ENCODE measurements at places on chromosomes 11 and 22. TPM values are rescaled to one million over a fixed set of nuclear protein-coding genes. Genes with fewer than 3 reads are reported as not detected.
A peak's percentile ranks its signal among the peaks of the same experiment; 100 is the strongest.

GRCh38 chr11:107606141-107606540 lies 15.2 kb downstream of the ELMOD1 start:
- peaks cover 31% of the 10 kb centered on the region for H3K27me3 ChIP-seq
- no peaks in the 10 kb centered on the region for H3K36me3 ChIP-seq
- no peak overlapping the region for H3K4me3 ChIP-seq
- H3K4me1 ChIP-seq: no peaks in the 10 kb centered on the region
- no peak overlapping the region for H3K27ac ChIP-seq

DNA sequence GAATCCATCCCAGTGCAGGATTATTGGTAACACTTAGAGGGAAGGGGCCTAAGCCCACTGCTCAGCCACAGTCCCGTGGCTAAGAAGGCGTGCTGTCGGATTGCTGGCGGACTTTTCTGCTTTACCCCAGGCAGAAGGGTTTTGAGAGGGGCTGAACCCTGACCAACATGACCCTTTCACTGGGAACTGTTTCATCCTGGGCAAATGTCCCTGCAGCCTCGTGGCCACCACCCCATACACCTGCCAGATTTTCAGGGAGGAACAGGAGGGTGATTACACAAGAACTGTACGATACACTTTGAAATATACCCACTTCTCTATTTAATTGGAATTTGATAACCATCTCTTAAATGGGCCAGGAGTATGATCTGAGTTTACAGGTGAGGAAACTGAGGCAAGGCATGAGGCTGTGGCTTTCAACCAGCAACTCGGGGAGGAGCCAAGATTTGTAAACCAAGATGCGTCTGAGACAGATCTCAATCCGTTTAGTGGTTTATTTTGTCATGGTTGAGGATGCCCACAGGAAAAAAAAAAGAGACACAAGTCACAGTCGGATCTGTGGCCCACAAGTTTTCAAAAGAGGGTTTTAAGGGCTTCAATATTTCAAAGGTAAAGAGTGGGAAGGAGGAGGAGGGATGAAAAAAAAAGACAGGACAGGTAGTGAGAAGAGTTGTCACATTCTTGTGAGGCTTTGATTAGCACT lies 6.1 kb upstream of the APOL3 start:
- DNase-seq: no peak
- no peaks in the 10 kb centered on the region for H3K36me3 ChIP-seq
- no peaks in the 10 kb centered on the region for H3K27me3 ChIP-seq

GRCh38 chr11:77217156-77217555 lies 84.3 kb downstream of the GDPD4 start:
- no peak for DNase-seq
- H3K27me3 ChIP-seq: peaks cover 6% of the 10 kb centered on the region
- no peak overlapping the region for H3K27ac ChIP-seq
- H3K4me1 ChIP-seq: peaks cover 3% of the 10 kb centered on the region

- H3K4me1 ChIP-seq: peaks cover 53% of the 10 kb centered on the region
- H3K36me3 ChIP-seq: peaks cover 11% of the 10 kb centered on the region
- DNase-seq: no peak
- H3K27ac ChIP-seq: peak overlapping the region; percentile 29
- no peaks in the 10 kb centered on the region for H3K27me3 ChIP-seq
Observed at GRCh38 chr22:38487946-38488345, 18.2 kb downstream of the DDX17 start.

DNA sequence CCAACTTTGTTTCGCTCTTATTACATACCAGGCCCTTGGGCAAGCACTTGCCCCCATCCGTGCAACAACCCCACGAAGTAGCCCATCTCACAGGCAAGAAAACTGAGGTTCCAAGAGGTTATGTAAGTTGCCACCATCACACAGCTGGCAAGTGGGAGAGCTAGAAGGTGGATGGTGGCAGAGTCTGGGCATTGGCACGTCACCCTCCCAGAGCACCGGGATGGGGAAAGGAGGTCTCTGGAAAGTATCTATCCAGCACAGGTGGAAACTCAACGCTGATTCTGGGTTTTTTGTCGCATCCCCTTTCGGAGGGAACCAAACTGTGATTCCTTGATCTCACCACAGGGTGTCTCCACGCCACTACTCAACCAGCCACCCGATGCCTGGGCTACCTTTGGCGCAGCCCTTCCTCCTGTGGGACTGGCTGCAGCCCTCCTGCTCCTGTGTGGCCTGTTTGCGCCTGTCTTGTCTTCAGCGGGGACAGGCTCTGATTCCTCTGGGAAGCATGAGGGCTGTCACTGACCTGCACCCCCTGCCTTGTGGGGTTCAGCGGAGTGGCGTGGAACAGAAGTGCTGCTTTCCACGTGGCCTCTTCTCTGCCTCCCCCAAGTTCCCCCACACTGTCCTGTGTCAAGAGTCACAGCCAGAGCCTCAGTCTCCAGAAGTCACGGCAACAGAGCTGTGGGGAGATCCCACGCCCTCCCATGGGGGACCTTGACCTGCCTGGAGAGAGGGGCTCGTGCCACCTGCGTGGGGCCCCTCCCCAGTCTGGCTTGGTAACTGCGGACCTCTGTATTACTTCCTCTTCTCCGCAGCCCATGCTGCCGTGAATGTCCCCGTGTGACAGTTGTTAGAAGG lies 34.4 kb upstream of the TRIM29 start:
- peak; percentile 51 for DNase-seq
- H3K27me3 ChIP-seq: peaks cover 53% of the 10 kb centered on the region
- peaks cover 6% of the 10 kb centered on the region for H3K4me1 ChIP-seq

GRCh38 chr11:132057266-132057665 lies 686.9 kb downstream of the NTM start:
- H3K27ac ChIP-seq: no peak overlapping the region
- H3K4me1 ChIP-seq: no peaks in the 10 kb centered on the region
- H3K4me3 ChIP-seq: no peak overlapping the region
- H3K36me3 ChIP-seq: no peaks in the 10 kb centered on the region
- no peak for DNase-seq

- no peak for DNase-seq
- H3K36me3 ChIP-seq: peaks cover 11% of the 10 kb centered on the region
- no peak overlapping the region for H3K4me3 ChIP-seq
- H3K4me1 ChIP-seq: no peaks in the 10 kb centered on the region
Observed at GRCh38 chr11:118672846-118673245, 6.6 kb downstream of the TREH start.

DNA sequence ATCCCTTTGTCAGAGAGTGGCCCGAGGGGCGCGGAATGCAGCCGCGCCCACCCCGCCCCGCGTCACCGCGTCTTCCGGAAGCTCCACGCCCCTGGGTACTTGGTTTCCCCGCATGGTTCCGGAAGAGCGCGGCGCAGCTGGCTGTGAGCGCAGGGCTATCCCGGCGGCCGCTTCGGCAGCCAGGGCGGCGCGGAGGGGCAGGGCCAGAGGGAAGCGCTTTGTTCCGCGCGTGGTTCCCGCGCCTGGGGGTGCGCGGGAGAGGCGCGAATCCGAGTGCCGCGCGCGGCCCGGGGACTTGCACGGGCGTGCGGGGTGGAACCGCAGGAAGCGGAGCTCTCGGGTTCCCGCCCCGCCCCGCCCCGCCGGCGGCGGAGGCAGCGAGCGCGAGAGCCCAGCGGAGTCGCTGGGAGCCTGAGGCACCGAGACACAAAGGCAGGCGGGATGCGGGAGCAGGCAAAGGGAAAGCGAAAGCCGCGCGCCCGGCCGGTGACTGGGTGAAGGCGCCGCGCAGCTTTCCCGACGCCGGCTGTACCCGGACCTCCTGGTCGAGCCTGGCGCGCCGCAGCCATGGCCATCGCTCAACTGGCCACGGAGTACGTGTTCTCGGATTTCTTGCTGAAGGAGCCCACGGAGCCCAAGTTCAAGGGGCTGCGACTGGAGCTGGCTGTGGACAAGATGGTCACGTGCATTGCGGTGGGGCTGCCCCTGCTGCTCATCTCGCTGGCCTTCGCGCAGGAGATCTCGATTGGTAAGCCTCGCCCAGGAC lies at the start of gene PANX1:
Gene PANX1 (plus strand): TSS at position 96 of the 766 bp plus-strand sequence. CDS start 472 bp downstream, at position 568.
- DNase-seq: peak; percentile 74
- H3K36me3 ChIP-seq: no peaks in the 10 kb centered on the region
- peak within 1 kb of the TSS; percentile 90 for H3K4me3 ChIP-seq
- H3K27me3 ChIP-seq: no peaks in the 10 kb centered on the region
- H3K4me1 ChIP-seq: peaks cover 29% of the 10 kb centered on the region

GRCh38 chr11:10588904-10589303 lies 20.4 kb upstream of the LYVE1 start:
- no peak for DNase-seq
- no peaks in the 10 kb centered on the region for H3K27me3 ChIP-seq
- H3K27ac ChIP-seq: no peak overlapping the region
- no peak overlapping the region for H3K4me3 ChIP-seq
- no peaks in the 10 kb centered on the region for H3K4me1 ChIP-seq
- H3K36me3 ChIP-seq: no peaks in the 10 kb centered on the region

DNA sequence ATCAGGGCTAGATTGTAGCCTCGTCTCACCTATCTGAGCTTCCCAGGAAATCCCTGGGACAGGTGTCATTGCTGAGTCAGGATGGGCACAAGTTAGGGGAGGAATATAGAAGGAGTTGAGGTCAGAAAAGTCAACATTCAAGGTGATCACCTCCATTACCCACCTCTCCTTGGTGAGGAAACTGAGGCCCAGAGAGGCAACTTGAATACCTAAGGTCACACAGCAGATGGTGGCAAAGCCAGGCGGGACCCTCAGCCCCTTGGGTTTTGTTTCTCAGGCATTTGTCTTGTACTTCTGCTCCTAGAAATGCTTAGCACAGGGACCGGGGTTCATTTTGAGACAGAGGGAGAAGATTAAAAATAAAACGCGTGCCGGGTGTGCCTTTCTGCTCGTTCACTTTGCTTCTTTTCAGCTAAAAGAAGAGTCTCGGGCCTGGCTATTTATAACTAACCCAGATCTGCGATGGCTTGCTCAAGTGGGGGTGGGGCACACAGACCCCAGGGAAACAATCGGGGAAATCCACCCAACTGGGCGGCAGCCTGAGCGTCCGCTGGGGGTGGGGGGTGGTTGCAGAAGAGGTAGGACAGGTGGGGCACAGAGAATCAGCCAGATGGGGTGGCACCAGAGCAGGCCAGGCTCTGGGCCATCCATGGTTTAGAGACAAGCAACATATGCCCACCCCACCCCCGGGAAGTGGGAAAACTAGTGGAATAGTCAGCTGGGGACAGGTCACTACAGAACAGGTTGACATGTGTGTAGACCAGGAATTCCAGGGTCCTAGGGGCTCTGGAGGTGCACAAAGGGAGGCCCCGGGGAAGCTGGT lies 3.9 kb upstream of the GNAZ start:
- peak overlapping the region; percentile 74 for H3K27ac ChIP-seq
- no peaks in the 10 kb centered on the region for H3K27me3 ChIP-seq
- no peak overlapping the region for H3K4me3 ChIP-seq
- H3K4me1 ChIP-seq: peaks cover 21% of the 10 kb centered on the region
- H3K36me3 ChIP-seq: no peaks in the 10 kb centered on the region
- no peak for DNase-seq

GRCh38 chr11:14455648-14456430 lies 43.8 kb downstream of the COPB1 start:
- no peaks in the 10 kb centered on the region for H3K27me3 ChIP-seq
- no peaks in the 10 kb centered on the region for H3K4me1 ChIP-seq
- H3K4me3 ChIP-seq: no peak overlapping the region
- peak overlapping the region; percentile 20 for H3K27ac ChIP-seq
- no peaks in the 10 kb centered on the region for H3K36me3 ChIP-seq
- DNase-seq: no peak

GRCh38 chr22:45164270-45165088 lies 754 bp downstream of the NUP50 start:
- peaks cover 2% of the 10 kb centered on the region for H3K36me3 ChIP-seq
- no peaks in the 10 kb centered on the region for H3K27me3 ChIP-seq
- peak overlapping the region; percentile 95 for H3K4me3 ChIP-seq

DNA sequence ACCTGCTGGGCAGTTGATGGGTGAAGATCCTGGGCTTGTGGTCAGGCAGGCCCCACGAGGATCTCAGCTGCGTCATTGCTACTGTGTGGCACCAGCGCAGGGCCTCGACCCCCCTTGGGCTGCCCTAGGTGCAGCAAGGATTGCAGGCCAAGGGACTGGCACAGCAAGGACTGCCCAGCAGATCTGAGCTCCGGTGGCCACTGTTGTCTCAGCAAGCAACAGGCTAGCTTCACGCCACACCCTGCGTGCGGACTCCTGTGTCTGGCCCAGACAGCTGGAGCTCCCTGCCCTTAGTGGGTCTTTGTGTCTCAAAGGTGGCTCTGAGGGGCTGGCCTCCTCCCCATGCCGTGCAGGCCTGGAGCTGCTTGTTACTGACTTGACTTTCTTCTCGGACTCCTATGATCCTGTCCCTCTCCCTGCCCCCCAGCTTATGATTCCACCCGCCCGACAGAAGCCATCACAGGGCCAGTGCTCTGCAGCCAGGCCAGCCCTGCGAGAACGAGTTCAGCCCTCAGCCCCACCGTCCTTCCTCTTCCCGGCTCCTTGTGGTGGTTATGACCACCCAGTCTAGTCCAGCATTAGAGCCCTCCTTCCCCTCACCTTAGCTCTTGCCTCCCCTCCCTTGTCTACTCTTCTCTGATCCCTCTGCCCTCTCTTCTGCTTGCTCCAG lies 295.6 kb downstream of the TBC1D22A start:
- H3K27ac ChIP-seq: no peak overlapping the region
- no peak overlapping the region for H3K4me3 ChIP-seq
- H3K36me3 ChIP-seq: peaks cover 10% of the 10 kb centered on the region
- H3K27me3 ChIP-seq: no peaks in the 10 kb centered on the region

LPXN gene
- 200 TPM for total RNA-seq

SLC35F2 gene
- 4.0 TPM for total RNA-seq

RIMBP3C gene
- total RNA-seq: 3.2 TPM

DCDC1 gene
- 0.63 TPM for total RNA-seq

GAB4 gene
- 1.1 TPM for total RNA-seq

PIH1D2 gene
- not detected for total RNA-seq

UPK3A gene
- not detected for total RNA-seq

RCOR2 gene
- total RNA-seq: not detected

KBTBD3 gene
- 13.2 TPM for total RNA-seq

TMPRSS5 gene
- 1.0 TPM for total RNA-seq

ARHGAP20 gene
- total RNA-seq: 0.08 TPM

E2F8 gene
- not detected for total RNA-seq
